Activated CD4-positive, CD25-positive, alpha-beta regulatory T cell treated with anti-CD3 and anti-CD28 coated beads, Interleukin-2, amount 50 U/mL, for 24 hours (primary cell): ENCODE measurements at places on chromosomes 5 and 9.

DNA sequence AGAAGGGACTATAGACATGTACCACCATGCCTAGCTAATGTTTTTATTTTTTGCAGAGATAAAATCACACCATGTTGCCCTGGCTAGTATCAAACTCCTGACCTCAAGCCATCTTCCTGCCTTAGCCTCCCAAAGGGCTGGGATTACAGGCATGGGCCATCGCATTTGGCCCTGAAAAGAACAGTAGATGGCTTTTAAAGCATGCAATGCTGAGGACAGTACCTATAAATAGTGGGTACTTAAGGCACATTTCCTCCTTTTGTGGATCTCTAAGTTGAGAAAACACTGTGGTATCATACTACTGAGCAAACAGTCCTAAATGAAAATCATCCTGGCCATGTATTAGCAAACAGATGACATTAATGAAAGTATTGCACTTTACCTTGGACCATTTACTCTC lies 119.4 kb downstream of the TTC39B start:
- no peak for ATAC-seq

- ATAC-seq = peak; percentile 56
These were observed 98.6 kb downstream of the PAM start for GRCh38 chr5:102853680-102854079.

DNA sequence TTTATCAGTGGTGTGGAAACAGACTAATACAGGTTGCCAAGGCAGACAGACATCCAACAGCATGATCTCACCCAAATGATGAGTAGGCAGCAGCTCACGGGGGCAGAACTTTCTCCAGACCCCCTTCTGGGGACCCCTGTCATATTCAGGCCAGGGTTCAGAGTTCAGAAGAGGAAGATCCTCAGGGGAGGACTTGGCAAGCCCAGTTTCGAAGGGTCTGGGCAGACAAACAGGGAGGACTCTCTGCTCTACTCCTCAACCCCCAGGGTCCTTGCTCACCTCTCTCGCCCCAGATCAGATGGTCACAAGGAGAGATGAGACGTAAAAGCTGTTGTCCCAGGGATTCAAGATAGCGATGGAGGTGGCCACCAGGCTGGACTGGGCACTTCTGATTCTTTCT lies 215.1 kb upstream of the MVB12B start:
- no peak for ATAC-seq

DNA sequence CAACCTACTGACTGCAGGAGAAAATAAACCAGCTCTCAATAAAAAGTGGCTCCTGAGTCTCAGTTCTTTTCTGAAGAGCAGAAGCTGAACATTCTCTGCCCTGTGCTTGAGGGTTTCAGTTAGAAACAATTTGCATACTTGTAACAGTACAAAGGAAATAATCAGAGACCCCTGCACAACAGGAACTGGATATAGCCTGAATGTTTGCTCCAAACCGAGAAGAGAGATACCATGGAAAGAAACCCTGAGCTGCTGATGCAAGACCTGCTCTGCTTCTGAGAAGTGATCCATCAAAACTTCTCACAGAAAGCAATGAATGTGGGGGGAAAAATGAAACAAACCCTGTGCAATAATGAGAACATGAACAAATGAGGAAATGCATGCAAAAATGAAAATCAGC lies 592.9 kb downstream of the SEMA5A start:
- ATAC-seq = no peak

GRCh38 chr5:160432196-160432595 lies 10.5 kb downstream of the PTTG1 start:
- ATAC-seq = no peak
